MCF 10A (cell line): ENCODE measurements at places on chromosomes 13 and 19.

DNA sequence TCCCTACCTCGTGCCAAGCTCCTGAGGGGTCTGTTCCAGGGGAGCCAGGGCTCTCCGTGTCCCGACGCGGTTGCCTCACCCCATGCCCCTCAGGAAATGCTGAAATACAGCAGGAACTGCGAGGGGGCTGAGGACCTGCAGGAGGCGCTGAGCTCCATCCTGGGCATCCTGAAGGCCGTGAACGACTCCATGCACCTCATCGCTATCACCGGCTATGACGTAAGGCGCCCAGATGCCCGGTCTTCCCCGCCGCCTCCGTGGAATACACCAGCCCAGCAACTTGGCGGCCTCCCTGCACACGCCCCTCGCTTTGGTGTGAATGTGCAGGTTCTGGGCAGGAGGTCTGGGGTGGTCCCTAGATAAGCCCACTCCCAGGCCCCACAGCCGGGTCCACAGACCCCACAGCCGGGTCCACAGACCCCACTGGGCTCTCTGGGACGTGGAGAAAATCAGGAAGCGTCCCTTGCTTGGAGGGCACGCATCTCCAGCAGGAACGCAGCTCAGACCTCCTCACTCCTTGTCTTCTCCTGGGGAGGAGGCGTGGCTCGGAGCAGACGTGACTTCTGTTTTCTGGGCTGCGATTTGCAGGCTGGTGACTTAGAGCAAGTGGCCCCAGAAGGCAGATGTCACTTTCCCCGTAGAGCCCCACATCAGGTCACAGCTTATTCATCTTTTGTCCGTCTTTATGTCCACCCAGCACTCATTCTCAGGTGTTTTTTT lies 19.4 kb upstream of the F7 start:
- no peak for DNase-seq

GRCh38 chr13:59000770-59001169 lies 1163.0 kb downstream of the DIAPH3 start:
- DNase-seq = no peak

DNA sequence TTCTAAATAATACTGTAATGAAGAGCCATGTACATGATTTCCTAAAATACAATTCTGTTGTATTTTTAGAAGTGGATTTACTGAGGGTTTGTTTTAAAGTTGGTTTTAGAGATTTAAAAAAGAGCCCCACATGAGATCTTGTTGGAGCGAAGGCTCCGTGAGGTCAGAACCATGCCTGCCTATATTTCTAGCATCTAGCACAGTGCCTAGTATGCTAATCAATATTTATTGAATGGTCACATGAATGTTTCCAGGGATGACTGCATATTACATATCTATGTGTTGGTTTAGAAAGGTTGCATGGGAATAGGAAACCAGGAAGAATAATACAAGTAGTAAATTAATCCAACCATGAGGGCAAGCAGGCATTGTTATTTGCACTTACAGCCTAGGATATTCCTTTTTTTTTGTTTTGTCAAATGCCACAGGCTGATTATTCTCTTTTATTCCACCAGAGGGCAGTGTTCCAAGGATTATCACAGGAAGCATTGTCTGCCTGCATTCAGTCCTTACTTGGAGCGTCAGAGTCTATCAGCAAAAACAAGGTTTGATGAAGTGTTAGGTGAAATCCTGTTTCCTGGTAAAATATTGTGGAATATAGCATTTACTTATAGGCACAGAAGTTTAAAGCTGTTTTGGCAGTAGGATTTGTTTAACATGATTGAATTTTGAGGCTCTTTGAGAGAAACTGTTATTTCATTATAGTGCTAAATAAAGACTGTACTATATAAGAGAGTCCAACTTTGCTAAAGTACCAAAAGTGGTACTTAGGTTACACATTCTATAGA lies 46.8 kb downstream of the COG3 start:
- DNase-seq = peak; percentile 71

GRCh38 chr19:1847348-1847683 lies 967 bp downstream of the REXO1 start:
- DNase-seq = no peak
